SK-N-SH treated with all-trans-retinoic acid at 6 μM for 48 hours (cell line): ENCODE measurements at places on chromosomes 13 and 19.

DNA sequence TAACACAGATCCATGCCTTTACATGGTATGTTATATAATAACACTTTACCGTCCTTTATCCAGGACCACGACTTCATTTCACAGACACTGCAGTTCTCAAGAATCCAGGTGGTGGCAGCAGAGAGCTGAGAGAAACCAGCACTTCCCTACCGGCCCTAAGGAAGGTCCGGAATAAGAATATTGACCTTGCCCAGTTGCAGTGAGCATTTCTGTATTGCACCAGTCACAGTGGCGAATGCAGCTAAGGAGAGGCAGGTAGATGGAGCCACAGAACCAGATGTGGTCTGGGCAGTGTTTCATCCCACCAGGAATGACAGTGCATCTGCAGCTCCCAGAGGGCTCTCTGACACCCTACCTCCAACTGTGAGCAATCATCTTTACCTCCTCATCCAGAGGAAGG is 44.6 kb downstream of the ZNF787 start:
- ATAC-seq = peak; percentile 83

DNA sequence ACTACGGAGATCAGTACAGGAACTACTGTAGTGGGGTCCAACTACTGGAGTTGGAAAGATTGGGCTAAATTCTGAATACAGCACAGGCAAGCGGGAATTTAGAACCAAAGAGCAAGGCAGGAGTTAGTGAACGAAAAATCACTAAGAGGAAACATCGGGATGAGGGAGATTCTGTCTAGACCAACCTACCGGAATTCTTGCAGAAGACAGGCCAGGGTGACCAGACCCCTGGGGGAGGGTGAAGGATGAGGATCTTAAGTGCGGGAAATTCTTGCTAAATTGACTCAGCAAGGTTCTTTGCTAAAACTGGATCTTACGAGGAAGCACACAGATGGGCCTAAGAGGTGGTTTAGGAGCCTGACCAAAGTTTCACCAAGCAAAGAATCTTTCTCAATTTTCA is 13.2 kb upstream of the PSPC1 start:
- no peak for ATAC-seq

- no peak for ATAC-seq
These were observed at the start of gene S1PR4 for GRCh38 chr19:3178377-3178972. TSS of gene S1PR4 (plus strand) at chr19:3178769. CDS start at chr19:3178793, 24 bp downstream.

DNA sequence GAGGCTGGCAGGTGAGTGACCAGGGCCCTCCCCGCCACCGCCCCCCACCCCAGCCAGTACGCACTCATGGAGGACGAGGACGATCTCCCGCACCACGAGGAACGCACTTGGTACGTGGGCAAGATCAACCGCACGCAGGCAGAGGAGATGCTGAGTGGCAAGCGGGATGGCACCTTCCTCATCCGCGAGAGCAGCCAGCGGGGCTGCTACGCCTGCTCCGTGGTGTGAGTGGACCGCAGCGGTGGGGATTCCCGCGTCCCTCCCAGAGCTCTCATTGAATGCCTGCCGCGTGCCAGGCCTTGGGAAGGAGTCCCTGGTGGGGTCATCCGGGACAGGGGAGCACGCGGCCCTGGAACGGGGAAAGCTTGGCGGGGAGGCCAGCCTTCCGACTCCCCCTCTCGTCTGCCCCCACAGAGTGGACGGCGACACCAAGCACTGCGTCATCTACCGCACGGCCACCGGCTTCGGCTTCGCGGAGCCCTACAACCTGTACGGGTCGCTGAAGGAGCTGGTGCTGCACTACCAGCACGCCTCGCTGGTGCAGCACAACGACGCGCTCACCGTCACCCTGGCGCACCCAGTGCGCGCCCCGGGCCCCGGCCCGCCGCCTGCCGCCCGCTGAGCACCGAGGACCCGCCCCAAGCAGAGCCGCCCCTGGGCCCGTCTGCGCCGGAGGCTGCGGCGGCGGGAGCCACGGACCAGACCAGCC is 4.8 kb upstream of the IFI30 start:
- no peak for ATAC-seq

DNA sequence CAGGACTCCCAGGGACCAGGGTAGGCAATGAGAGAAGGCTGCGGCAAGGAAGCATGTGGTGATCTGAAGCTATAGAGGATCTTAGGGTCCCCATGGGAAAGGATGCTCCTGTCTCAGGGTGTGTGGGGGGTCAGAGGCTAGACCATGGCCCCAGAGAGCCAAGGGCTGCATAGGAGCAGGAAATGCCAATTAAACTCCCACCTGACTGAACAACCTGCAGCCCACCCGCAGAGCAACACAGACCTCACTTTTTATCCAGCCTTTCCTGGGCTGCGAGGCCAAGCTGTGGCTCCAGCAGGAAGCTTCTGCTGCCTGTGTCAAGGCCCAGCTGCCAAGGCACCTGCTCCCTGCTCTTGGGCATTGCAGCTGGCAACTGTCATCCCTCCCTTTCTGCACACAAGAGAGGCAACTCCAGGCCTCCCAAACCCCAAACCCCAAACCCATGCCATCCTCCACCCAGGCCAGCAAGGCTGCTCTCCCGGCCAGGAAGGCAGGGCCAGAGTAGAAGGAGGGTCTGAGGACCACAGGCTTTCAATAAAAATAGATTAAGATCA is 290.1 kb downstream of the FOXO1 start:
- ATAC-seq = peak; percentile 36

GRCh38 chr19:40348961-40349507 is 539 bp downstream of the PLD3 start:
- peak; percentile 8; the same call in 2 of the 3 replicates for ATAC-seq

DNA sequence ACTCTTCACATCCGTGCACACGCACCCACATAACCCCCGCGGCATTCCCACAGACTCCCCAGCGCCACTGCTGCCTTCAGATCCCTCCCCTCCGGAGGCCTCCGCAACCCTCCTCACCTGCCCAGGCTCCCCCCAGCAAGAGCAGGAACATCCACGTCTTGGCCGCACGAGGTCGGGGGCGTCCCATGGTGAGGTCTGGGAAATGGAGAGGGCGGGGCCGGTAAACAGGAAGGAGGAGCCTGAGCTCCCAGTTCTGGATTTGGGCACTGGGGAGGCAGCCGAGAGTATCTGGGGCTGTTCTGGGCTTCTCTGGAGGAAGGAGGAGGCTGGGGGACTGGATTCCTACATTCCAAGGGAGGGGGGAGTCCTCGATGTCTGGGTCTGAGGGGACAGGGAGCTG is 423 bp downstream of the KLK8 start:
- no peak for ATAC-seq

DNA sequence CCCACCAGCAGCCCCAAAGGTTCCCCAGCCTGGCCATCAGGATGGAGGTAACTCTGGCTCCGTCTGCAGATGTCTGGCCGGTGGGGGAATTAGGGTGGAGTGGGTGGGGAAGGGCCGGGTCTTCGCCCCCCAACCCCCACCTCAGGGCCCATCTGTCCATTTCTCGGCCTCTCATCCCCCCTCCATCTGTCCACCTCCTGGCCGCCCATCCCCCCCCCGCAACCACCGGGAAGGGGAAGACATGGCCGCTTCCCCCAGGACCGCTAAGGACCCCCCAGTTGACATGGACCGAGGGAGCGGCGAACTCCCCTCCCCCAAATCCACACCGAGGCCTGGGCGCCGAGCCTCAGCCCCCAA is 793 bp downstream of the LRFN1 start:
- ATAC-seq = no peak; the same call in 2 of the 3 replicates

- ATAC-seq = no peak
These were observed 16.7 kb downstream of the YIPF2 start for GRCh38 chr19:10911579-10912363.

- ATAC-seq = peak; percentile 35
These were observed 156.6 kb downstream of the TM9SF2 start for GRCh38 chr13:99657848-99658260.

DNA sequence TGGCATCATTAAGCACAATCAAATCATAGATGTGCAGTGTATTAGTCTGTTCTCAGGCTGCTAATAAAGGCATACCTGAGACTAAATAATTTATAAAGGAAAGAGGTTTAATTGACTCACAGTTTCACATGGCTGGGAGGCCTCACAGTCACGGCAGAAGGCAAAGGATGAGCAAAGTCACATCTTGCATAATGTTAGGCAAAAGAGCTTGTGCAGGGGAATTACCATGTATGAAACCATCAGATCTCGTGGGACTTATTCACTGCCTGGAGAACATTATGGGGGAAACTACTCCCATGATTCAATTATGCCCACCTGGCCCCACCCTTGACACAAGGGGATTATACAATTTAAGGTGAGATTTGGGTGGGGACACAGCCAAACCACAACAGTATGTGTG is 245.2 kb upstream of the DACH1 start:
- no peak for ATAC-seq

DNA sequence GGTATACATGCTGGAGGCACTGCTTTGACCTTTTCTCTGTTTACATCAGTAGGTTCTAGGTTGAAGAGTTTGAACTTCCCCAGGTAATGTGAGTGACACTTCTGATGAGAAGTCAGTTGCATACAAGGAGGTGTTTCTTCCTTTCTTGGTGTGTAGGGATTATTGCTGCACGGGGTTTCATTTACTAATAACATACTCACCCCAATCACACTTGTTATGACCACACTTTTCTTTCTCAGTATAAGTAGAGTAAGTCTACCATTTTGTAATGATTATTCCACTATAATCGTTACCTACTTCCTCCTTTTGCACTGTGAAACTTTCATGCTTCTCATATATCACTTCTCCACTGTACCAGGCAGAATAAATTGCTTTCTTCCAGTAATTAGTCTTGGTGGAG is 138.0 kb downstream of the TNFSF13B start:
- no peak for ATAC-seq

DNA sequence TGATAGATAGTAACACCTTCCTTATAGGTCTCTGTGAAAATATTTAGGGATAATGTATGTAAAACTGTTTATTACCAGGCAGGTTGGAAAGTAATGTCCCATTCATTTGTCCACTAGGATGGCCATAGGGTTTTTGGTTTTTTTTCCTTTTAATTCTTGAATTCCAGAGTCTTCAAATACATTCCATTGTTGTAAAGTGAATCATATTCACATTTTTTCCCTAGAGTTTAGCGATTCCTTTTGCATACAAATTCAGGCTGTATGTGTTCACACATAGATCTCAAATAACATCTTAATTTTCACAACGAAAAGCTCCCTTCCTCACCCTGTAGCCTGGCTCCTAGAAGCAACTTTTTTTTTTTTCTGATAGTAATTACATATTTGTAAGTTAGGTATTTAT is 1.8 kb upstream of the ZNF557 start:
- no peak for ATAC-seq

GRCh38 chr13:66446413-66446812 is 783.7 kb downstream of the PCDH9 start:
- no peak for ATAC-seq

DNA sequence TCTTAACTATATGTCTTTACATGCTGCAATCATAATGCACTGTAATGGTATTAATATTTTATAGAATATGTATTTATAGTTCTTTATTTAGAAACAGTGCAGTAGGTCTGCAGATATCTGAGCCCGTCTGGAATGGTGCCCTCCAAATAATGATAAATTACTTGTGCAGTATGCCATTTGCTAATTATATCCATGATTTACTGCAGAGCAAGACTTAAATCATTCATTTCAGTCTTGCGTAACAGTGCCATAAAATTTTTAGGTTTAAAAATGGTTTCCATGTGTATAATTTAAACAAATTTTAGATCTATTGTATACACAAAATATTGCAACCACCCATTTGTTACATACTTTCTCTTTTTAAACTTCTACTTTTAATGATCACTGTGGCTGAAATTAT is 175.1 kb downstream of the ZNF536 start:
- no peak for ATAC-seq

DNA sequence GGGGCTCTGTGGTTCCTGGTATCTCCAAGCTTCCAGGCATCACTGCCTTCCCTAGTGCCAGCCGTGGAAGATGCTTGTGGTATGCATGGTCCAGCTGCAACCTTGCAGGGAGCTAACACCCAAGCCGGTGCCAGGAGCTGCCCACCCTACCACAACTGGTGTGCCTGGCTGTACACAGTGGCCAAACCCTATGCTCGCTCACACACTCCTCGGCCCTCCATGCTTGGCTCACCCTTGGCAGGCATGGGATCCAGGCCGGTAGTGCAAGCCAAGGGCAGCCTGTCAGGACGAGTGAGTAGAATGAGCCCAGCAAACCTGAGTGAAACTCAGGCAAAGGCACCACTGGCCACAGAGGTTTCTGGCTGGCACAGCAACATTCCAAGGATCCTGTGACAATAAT is 1676.0 kb downstream of the SLITRK1 start:
- no peak for ATAC-seq

DNA sequence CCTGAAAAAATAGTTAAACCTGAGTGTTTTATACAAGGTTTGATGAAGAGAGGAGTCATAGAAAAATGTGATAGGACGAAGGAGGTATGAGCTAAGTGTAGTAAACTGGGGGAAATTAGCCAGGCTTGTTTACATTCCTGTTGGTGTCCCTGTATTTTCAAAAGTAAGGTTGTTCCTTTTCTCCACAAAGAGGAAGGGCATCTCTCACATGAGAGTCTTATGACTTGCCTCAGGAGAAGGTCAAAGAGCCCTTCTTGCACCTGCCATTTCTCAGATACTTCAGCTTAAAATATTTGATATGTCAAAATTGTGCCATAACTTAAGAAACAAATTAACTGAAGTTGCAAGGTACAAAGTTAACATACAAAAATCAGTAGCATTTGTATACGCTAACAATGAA is 3.6 kb upstream of the N4BP2L2 start:
- no peak for ATAC-seq

DNA sequence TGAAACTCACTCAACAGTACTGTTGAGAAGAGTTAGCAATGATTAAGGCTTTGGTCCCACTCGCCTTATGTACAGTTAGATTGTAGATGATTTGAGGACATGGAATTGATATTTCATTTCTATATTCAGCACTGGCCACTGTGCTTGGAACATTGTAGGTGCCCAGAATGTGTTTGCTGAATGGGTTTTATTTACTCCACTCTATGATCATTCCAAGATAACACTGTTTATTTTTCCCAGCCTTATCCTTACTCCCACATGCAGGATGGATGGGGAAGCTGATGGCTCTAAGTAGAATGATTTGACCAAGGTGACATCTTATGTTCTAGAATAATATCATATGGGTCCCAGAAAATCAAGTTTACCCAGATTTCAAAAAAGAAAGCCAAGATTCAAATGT is 124.6 kb upstream of the RXFP2 start:
- ATAC-seq = no peak

DNA sequence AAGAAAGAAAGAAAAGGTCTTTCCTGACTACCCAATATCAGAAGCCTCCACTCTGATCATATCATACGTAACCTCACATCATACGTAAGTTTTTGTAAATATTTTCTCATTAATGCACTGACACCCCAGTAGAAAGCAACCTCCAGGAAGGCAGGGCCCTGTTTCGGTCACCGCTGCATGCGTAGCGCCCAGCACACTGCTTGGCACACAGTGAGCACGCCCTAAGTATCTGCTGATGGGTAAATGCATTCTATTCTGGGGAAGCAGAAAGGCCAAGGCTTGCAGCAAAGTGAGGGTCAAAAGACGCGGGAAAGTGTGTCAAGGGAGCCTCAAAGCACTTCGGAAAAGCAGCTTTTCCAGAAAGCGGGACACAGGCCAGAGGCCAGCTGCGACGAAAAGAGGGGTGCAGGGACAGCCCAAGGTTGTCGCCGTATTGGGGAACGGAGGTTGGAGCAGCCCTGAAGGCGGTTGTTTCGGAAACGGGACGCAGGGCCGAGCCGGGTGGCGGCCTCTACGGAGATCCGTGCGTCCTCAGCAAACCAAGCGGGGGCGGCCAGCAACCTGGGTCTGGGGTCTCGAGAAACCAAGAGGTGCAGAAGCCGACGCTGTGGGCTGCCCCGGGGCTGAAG is 463 bp downstream of the SUGP1 start:
- peak; percentile 11 for ATAC-seq

- no peak for ATAC-seq
These were observed 9.6 kb downstream of the IRGC start for GRCh38 chr19:43725468-43725867.
